Fibroblast of the conjunctiva (primary cell): ENCODE measurements at places on chromosomes 6 and 20.

- no peak for DNase-seq
These were observed 26.7 kb upstream of the YWHAB start for GRCh38 chr20:44858606-44859360.

DNA sequence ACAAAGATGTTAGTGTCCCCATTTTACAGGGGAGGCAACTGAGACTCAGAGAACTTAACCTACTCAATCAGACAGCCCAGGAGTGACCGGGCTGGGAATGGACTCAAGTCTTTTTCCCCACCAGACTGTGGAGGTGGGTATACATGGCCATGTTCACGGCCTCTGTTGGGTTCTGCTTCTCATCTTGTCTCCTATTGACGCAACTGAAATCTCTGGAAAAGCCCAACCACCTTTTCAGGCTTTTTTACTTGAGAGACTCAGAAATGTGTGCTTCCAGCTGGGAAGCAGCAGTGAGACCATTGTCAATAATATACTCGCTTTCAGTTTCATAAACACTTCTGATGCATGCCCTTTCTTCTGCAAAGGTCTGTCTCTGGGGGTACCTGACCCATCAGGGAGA, 70.7 kb downstream of the SOBP start:
- no peak for DNase-seq

DNA sequence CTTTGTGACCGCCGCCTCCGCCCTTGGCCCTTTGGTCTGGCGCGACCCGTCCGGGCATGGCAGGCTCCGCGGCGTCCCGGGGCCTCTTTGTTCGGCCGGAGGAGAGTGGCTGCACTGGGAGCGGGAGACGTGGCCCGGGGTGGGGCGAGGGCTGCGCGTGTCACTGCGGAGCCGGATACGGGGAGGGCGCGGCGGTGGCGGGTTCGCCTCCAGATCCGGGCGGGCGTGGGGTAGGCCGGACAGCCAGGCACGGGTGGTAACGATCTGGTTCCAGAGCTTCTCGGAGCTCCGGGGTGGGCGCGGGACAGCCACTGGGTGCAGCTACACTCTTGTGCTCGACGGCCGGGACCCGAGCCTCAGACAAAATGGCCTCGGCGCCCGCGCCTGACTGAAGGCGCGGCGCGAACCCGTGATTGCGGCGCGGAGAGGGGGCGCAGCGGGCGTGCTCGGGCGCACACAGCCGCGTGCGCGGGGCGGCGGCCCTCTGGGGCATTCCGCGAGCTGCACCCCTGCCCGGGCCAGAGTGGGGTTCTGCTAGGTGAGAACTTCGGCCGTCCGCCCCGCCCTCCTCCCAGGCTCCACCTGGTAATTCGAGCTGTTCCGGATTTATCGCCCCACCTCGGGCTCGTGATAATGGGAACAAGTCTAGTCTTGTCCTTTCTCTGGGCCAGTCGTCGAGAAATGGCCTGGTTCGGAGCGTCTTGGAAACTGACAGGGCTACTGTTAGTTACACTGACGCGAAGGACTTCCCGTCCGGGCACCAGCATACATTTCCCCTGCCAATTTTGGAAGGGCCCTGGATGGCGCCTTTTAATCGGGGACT, 1.0 kb downstream of the LOC128125822 start:
- DNase-seq, result peak; percentile 31

GRCh38 chr6:13600036-13600435, 15.1 kb upstream of the NOL7 start:
- DNase-seq, result no peak

DNA sequence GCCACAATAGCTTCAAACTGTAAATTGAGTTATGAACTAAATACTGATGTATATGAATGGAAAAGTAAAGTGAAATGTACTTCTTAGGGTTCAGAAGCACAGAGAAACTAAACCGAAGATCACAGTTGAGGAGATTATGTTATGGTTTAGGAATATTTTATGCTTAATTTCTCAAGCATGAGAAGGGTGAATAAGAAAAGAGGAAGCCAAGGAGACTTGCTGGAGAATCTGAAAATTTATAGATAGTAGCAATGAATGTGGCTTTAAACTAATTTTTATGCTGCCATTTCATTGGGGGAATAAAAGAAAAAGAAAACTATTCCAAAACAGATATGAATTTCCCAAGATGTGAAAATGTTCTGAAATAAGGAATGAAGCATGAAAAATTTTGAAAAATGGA, 5.6 kb downstream of the ANKS1A start:
- no peak for DNase-seq

- DNase-seq, result no peak
These were observed 705.9 kb downstream of the PTPRT start for GRCh38 chr20:42483730-42484303.
